ENCODE measurements at places on chromosomes 6 and 20. TPM values are rescaled to one million over a fixed set of nuclear protein-coding genes. Genes with fewer than 3 reads are reported as not detected.

HLA-DOB gene
- 0.87 TPM for total RNA-seq

GRCh38 chr20:10539818-10540553 is 104.9 kb downstream of the SLX4IP start:
- DNase-seq: no peak

SNAI1 gene
- total RNA-seq: 0.46 TPM

GRCh38 chr6:167552961-167553735 is 228.3 kb downstream of the TTLL2 start:
- no peak for DNase-seq

DNA sequence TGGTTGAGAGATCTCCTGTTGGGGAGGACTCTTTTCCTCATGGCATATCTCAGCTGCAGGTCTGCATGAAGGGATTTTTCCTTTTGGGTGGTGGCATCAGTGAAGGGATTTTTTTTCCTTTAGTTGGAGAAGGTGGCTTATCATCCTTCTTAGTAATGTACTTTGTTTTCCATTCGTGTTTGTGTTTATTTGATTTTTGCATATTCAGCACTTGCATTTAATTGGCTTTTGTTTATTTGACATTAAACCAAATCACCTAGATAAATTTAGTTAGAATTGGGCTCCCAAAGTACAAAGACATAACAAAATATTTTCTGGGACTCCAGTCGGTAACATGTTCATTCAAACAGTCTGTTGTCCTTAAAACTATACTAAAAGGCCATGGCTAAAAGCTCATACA is 56.2 kb upstream of the MANEA start:
- no peak for DNase-seq

TFAP2A gene
- 0.14 TPM for total RNA-seq

GRCh38 chr6:170019818-170020583 is 268.6 kb downstream of the ERMARD start:
- DNase-seq: no peak

DNA sequence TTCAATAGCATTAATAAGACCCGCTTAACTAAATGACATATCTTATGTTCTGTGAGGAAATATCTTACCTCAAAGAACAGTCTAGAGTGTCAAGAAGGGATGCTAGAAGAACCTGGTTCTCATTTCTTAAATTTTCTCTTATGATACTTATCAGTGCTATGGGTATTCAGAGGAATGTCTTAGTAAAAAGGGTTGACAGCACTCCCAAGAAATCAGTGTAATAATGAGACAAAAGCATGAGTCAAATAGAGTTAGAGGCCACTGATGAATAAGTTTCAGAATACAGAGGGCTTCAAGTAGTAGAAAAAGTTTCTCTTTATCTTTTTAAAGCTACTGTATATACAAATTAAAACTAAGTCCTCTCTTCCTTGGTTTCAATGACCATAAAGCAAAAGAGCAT is 242.8 kb downstream of the GJA1 start:
- no peak for DNase-seq

DNA sequence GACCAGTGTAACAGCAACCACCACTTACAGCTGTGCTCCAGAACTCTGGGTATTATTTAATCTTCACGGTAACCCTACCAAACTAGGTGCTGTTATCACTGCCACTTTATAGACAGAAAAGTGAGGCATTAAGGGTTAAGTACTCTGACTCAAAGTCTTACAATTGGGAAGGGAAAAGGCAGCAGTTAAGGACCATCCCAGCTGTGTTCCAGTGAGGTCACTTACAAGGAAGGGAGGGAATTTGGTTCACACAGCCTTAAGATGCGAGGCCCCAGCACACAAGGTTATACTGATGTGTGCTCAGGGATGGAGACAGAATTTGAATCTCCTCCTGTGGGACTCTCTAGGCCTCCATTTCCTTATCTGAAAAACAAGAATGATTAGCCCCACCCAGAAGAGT is 46.7 kb downstream of the TRERF1 start:
- DNase-seq: no peak

DNA sequence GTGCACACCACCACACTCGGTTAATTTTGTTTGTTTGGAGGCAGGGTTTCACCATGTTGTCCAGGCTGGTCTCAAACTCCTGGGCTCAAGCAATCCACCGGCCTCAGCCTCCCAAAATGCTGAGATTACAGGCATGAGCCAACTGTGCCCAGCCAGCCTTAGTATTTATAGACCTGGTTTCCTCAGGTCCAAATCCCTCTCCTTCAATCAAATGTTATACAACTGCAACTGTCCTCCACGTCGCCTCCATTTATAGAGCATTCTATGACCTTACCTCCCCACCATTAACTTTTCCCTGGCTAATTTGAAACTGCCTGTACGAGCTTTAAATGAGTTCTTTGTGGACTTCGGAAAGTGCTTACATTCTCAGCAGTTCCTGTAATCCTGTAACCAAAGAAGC is 39.3 kb upstream of the IPCEF1 start:
- DNase-seq: no peak

- no peak for DNase-seq
Measured at GRCh38 chr6:7136859-7137334, 29.1 kb downstream of the RREB1 start.

EEF1E1 gene
- 17.0 TPM for total RNA-seq

RCAN2 gene
- 6.7 TPM for total RNA-seq

TRIM15 gene
- total RNA-seq: not detected

HLA-DMA gene
- total RNA-seq: 8.2 TPM
